ENCODE measurements at places on chromosomes 6 and 20. TPM values are rescaled to one million over a fixed set of nuclear protein-coding genes. Genes with fewer than 3 reads are reported as not detected.

Gene GPX5
- not detected for total RNA-seq

Gene IRAK1BP1
- 2.3 TPM for total RNA-seq

Gene TAB2
- total RNA-seq: 27.3 TPM

Gene TBX18
- 16.4 TPM for total RNA-seq

Gene CUTA
- 158 TPM for total RNA-seq

Gene HFE
- total RNA-seq: 7.7 TPM
